Jurkat, Clone E6-1 (cell line): ENCODE measurements at places on chromosomes 6 and 20.

- DNase-seq = no peak
Measured at GRCh38 chr20:25247518-25247955, 348 bp upstream of the PYGB start.

GRCh38 chr6:96947055-96947454 lies 22.5 kb downstream of the KLHL32 start:
- DNase-seq = no peak

DNA sequence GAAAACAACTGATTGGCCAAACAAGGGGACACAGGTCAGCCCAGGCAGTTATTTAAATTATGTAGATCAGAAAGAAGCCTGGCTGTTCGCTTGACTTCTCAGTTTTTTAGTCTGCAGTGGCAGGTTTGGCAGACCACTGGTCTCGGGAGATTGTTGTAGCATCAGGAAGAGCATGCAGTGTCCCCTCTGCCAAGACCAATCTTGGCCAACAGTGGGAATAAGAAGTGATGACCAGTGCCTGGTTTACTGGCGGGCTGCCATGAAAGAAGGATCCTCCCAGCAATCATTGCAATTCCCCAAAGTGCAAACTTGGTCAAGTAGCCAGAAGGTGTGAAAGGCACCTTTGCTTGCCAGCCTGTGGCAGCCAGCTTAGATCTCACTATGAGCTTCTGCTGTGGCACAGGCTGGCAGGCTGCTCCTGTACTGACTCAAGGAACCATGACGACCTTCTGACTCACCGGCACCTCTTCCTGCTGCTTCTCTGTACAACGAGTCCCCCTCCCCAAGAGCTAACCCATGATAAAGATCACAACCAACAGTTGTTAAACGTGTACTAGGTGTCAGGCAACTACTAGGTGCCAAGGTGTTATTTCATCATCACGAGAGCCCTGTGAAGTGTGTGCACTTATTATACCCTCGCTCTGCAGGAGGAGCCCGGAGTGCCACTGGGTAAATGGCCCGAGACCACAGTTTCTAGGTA lies 76.8 kb upstream of the DUSP22 start:
- DNase-seq = no peak

- DNase-seq = no peak
Measured at GRCh38 chr20:45752746-45753145, 30.6 kb downstream of the SPINT4 start.

GRCh38 chr20:51221791-51222408 lies 199.0 kb upstream of the KCNG1 start:
- DNase-seq = no peak

DNA sequence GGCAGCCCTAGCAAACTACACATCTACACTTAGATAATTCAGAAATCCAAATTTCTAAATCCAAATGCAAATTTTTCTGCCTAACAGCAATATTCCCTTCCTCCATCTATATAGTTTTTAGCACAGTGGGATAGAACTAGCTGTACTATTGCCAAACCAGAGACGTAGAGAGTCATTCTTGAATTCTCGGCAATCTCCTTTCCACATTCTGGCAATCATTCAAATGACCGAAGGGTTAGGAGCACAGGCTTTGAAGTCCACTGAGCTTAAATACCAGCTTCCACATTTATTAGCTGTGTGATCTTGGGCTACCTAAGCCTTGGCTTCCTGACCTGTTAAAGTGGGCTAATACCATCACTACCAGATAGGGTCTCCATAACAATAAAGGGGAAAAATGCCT lies 3.1 kb upstream of the RPS12 start:
- no peak for DNase-seq

- DNase-seq = no peak
Measured at GRCh38 chr6:136408204-136408603, 118.6 kb upstream of the BCLAF1 start.

GRCh38 chr6:41055149-41055548 lies 2.1 kb downstream of the APOBEC2 start:
- no peak for DNase-seq

DNA sequence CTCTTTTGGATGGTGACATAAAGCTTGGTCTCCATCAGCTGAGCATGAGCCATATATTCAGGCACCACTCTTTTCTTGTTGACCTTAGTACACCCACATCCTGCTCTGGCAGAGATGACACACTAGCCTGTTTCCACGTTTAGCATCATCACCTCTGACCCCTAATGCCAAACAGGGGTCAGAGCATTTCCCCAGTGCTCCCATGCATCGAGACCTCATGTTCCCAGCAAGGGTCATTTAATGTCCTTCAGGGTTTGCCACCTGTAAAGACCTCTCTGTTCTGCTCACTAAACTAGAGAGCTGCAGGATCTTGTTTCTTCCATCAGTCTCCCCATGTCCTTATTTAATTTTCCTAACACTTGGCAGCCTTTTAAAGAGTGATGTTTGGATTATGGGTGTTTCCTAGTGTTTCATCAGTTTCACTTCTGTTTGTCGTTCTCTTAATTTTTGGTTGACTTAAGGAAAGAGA lies 97.5 kb downstream of the AIG1 start:
- no peak for DNase-seq

- no peak for DNase-seq
Measured at GRCh38 chr6:25511376-25511775, 140.6 kb upstream of the SCGN start.

GRCh38 chr6:150245148-150245935 lies 102.5 kb downstream of the PPP1R14C start:
- no peak for DNase-seq

- no peak for DNase-seq
Measured at GRCh38 chr6:7112741-7113313, 5.1 kb downstream of the RREB1 start.

DNA sequence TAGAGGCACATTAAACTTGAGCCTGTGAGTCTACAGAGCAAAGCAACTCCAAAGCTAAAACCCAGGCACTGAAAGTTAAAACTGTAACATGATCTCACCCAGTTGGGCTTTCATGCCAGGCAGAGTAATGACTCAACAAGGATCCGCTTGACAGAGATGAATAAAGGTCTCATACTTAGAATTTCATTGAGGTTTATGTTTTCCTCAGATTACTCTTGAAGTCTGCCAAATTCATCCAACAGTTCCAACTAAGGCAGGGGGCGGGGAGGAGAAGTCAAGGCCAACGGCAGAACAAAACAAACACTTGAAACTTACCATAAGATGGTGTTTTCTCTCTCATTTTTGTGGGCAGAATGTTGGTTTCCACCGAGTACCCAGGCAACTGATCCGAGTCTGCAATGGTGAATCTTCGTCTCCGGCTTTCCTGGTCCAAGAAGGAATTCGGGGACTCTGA lies 54.0 kb upstream of the IPCEF1 start:
- no peak for DNase-seq

- peak; percentile 44 for DNase-seq
Measured at GRCh38 chr6:57221191-57221935, 744 bp downstream of the RAB23 start.

GRCh38 chr20:5864873-5865587 lies 85.3 kb downstream of the TRMT6 start:
- DNase-seq = no peak

- no peak for DNase-seq
Measured at GRCh38 chr6:24926192-24926591, 9.6 kb downstream of the RIPOR2 start.

- DNase-seq = no peak
Measured at GRCh38 chr20:25539742-25540672, 45.3 kb downstream of the NINL start.

DNA sequence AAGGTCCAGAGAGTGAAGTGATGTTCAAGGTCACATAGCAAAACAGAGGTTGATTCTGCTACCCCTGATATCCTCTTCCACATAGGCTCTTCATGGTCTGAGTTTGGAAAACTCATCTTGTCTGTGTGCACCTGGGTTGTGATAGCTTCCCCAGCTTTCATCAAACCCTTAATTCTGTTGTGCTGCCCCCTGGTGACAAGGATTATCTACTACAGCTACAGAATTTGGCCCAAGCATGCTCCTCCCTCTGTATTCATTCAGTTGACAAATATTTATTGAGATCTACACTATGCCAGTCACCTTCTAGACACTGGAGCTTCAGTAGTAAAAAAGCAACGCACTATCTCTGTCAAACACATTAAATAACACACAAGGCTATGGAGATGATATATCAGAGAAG lies 50.4 kb downstream of the SMPDL3A start:
- DNase-seq = peak; percentile 41

GRCh38 chr6:35486005-35486925 lies 10.6 kb downstream of the TEAD3 start:
- DNase-seq = no peak

GRCh38 chr20:51650685-51651134 lies 108.2 kb upstream of the NFATC2 start:
- no peak for DNase-seq
